Activated T-helper 1 cell treated with anti-CD3 and anti-CD28 coated beads, Interleukin-12 subunit alpha, Interleukin-12 subunit beta, Interleukin-2, Interleukin-4 antibody, amounts not matched to agents 30 ng/mL and 10 ng/mL and 1 ng/mL, durations not matched to agents 14 hours and 24 hours and 36 hours (primary cell): ENCODE measurements at places on chromosomes 16 and 17. TPM values are rescaled to one million over a fixed set of nuclear protein-coding genes. Genes with fewer than 3 reads are reported as not detected.

WNK4 gene
- 0.12 and 0.29 TPM in 2 replicates for total RNA-seq

TPSD1 gene
- total RNA-seq = not detected in 2 replicates

DLX3 gene
- not detected in 2 replicates for total RNA-seq

DNA sequence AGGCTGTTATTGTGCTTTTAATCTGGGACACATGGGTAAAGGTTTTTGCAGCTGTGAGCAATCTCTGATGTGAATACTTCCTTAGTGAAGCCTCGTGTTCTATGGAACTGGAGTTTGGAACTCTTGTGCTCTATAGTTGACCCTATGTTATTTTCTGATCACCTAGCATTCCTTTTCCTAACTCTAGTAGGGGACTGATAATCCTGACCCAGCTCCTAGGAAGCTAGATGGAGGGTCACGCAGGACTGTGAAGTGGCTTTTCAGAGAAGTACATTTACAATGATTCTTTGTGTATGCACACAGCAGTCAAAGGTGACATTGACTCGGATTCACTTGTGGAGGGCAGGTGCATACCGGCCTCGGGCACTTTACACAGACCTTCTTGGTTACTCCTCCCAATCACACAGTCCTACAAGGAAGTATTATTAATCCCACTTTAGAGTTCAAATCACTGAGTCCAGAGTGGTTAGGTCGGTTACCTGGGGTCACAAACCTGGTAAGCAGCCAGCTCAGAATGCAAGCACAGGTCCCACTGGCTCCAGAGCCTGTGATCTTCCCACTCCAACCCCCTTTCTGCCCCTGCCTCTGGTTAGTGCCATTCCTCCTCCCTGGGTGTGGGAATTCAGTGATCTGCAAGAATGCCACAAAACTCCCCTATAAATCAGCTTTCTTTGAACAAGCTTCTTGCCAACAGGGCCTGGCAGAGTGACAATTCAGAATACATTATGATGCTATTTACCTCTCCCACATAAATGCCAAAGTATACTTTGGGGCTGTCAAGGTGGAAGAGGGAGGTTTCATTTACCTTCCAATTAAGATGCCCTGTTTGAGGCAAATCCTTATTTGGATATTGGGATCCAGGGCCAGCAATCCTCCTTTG, 7.1 kb downstream of the CHD9NB start:
- peaks cover 10% of the 10 kb centered on the region for H3K27me3 ChIP-seq
- H3K36me3 ChIP-seq = peaks cover under 1% of the 10 kb centered on the region
- no peak overlapping the region for H3K4me3 ChIP-seq

DNA sequence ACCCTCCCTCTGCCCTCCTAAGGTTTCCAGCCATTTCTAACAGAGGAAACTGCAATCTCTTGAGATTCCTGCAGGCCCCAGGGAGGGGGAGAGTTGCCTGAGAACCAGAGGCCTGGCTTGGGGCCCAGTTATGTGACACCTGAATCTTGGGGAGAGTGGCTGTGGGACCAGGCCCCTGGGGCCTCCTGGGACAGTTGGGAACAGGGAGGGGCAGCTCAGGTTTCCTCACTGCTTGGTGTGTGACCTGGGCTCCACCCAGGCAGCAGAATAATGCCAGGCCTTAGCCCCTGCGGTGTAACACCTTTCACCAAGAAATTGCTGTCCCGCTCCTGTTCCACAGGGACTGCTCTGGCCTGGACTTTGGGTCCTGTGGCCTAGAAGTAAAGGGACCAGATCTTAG, 44.3 kb upstream of the CRHR1 start:
- H3K27me3 ChIP-seq = peaks cover 29% of the 10 kb centered on the region
- no peaks in the 10 kb centered on the region for H3K36me3 ChIP-seq
- H3K4me1 ChIP-seq = no peaks in the 10 kb centered on the region
- no peak for DNase-seq
- H3K27ac ChIP-seq = no peak overlapping the region

DNA sequence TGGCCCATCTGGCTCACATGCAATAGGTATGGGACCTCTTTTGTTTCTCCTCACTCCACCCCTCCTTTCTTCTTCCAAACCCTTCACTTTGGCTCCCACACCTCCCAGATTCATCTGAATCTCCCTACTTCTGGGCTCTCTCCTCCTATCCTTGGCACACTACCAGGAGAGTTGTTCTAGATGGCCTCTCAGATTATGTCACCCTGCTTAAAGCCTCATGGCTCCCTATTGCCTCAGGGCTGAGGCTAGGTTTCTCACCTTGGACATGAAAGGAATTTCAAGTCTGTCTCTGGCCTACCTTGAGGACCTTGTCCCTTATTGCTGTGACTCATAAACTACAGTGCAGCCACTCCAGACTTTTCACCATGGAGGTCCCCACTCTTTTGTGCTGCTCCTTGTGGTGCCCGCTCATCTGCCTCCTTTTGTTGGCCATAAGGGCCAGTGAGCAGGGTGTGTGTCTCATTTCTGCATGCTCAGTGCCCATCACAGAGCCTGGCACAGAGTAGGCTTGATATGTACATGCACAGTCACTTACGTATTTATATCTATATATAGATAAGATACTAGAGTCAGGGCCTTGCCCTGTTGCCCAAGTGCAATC, 1.0 kb upstream of the MFAP4 start:
- no peaks in the 10 kb centered on the region for H3K4me1 ChIP-seq
- H3K4me3 ChIP-seq = no peak overlapping the region
- peaks cover 26% of the 10 kb centered on the region for H3K27me3 ChIP-seq
- DNase-seq = no peak
- H3K36me3 ChIP-seq = peaks cover 14% of the 10 kb centered on the region
- H3K27ac ChIP-seq = no peak overlapping the region

DNA sequence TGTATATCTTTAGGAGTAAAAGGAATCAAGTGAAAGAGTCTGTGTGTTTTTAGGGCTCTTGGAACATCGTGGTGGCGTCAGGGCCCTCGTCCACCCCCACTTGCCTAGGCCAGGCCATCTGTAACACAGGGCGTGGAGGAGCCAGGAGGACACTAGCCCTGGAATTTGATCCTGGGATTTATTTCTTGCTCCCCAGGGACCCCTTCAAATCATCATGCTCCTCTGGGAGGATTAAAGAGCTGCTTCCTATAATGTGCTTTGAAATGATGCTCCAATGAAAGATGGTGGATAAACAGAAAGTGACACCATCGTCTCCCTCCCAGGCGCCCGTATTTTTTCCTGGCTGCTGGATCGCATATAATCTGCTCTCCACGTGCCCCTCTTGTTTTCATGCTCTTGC, 113.3 kb downstream of the AATF start:
- no peaks in the 10 kb centered on the region for H3K4me1 ChIP-seq
- no peak overlapping the region for H3K4me3 ChIP-seq
- H3K27ac ChIP-seq = no peak overlapping the region
- DNase-seq = no peak
- H3K36me3 ChIP-seq = peaks cover 5% of the 10 kb centered on the region

DNA sequence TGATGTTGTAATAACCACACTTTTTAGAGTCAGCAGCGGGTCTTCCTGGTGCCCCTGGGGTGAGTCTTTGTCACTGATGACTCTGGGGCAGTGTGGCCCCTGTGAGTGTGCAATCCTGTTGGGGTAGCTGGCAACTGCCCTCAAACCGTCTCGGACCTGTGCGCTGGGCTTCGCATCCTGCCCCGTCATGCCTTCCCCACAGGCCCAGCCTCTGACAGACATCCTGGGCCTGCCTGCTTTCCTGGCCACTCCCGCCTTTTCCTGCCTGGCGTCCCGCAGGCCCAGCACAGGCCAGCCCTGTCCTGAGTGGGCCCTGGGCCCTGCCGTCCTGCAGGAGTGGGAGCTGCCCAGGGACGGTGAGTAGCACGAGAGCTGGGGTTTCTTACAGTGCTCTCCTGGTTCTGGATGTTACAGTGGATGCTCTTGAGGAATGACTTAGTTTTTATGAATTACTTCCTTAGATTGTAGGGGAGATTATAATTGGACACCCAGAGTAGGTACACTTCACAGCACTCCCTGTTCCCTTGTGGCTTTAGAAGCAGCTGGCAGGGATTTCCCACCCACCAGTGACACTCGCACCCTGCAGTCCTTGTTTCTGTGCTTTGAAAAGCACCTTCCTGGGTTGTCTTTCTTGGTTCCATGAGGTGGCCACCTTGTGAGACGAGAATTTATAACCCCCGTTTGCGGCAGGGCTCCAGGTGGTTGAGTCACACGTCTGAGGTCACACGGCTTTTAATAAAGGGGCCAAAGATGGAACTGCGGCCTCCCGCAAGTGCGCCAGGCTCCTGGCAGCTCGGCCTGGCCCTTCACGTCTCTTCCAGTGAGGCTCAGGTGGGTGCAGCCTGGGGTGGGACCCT, 50.0 kb upstream of the CAPN15 start:
- H3K4me3 ChIP-seq = no peak overlapping the region
- no peak for DNase-seq
- H3K27ac ChIP-seq = no peak overlapping the region
- H3K36me3 ChIP-seq = no peaks in the 10 kb centered on the region

GRCh38 chr16:8262299-8262698, 328.0 kb downstream of the TMEM114 start:
- no peak for DNase-seq
- no peaks in the 10 kb centered on the region for H3K36me3 ChIP-seq
- no peak overlapping the region for H3K4me3 ChIP-seq
- no peaks in the 10 kb centered on the region for H3K27me3 ChIP-seq
- H3K4me1 ChIP-seq = no peaks in the 10 kb centered on the region
- no peak overlapping the region for H3K27ac ChIP-seq

DNA sequence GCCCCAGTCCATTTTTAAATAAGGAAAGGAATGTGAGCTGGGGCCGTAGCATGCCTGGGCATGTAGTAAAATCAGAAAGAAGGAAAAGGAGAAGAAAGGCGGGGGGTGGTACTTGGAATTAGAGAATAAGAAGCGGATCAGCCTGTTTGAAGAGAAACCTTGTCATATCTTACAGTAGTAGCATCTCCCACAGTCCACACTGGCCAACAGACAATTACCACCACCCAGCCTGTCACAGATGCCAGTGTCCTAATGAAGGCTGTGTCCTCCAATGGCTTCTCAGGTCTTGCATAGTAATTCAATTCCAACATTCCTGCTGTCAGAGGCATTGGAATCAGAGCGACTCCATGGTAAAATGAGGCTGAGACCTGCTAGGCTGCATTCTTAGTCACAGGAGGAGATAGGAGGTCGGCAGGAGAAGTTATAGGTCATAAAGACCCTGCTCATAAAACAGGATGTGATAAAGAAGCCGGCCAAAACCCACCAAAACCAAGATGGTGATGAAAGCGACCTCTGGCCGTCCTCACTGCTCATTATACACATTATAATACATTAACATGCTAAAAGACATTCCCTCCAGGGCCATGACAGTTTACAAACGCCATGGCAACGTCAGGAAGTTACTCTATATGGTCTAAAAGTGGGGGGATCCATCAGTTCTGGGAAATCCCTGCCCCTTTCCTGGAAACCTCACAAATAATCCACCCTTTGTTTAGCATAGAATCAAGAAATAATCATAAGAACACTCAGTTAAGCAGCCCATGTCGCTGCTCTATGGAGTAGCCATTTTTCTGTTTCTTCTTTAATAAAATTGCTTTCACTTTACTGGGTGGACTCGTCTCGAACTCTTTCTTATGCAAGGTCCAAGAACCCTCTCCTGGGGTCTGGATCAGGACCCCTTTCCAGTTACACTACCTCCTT, 9.6 kb upstream of the AKAP10 start:
- DNase-seq = no peak
- peaks cover 10% of the 10 kb centered on the region for H3K27me3 ChIP-seq
- no peak overlapping the region for H3K27ac ChIP-seq
- H3K4me1 ChIP-seq = no peaks in the 10 kb centered on the region
- H3K4me3 ChIP-seq = no peak overlapping the region

GRCh38 chr16:20969386-20969785, 68.8 kb downstream of the LYRM1 start:
- no peak overlapping the region for H3K4me3 ChIP-seq
- H3K4me1 ChIP-seq = no peaks in the 10 kb centered on the region
- H3K36me3 ChIP-seq = no peaks in the 10 kb centered on the region
- DNase-seq = no peak
- H3K27me3 ChIP-seq = peaks cover 10% of the 10 kb centered on the region
- H3K27ac ChIP-seq = no peak overlapping the region

GRCh38 chr16:26643519-26643918, 423.2 kb upstream of the C16orf82 start:
- H3K4me3 ChIP-seq = no peak overlapping the region
- peak overlapping the region; percentile 67 for H3K27ac ChIP-seq

DNA sequence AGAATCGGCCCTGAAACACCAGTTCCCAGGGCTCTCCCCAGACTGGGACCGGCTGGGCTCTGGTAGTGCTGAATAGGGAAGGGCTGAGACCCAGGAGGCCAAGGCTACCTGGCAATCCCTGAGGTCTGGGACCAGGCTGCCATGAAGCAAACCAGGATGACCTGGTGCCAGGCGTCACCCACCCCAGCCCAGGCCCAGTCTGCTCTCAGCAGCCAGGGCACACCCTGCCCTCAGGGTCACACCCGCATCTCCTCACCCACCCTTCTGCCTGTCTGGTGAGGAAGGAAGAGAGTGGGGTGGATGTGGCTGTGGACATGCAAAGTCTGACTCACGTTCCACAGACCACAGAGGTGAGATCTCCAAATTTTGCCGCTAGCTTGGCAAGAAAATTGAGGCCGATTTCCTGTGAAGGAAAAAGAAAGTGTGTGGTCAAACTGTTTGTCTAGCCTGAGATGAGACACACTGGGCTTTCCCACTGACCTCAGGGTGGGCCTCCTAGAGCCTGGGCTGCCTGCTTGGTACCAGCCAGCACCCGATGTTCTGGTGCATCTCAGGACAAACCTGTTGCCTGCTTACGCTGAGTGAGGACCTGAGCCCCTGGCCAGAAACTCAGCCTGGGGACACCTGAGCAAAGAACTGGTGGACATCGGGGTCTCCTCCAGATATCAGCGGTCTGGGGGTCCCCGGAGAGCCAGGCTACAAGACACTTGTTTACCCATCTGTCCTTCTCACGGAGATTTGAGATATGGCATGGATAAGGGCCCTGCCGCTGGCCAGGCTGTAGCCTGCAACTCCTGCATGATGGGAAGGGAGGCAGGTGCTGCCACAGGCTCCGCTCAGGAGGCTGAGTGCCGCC, 6.3 kb upstream of the RAB37 start:
- no peak overlapping the region for H3K4me3 ChIP-seq
- peak overlapping the region; percentile 71 for H3K27ac ChIP-seq
- H3K4me1 ChIP-seq = peaks cover 13% of the 10 kb centered on the region
- no peaks in the 10 kb centered on the region for H3K36me3 ChIP-seq

GRCh38 chr17:3033741-3034577, 29.4 kb downstream of the OR1D5 start:
- no peak for DNase-seq
- H3K36me3 ChIP-seq = no peaks in the 10 kb centered on the region
- H3K27me3 ChIP-seq = no peaks in the 10 kb centered on the region
- H3K27ac ChIP-seq = no peak overlapping the region

DNA sequence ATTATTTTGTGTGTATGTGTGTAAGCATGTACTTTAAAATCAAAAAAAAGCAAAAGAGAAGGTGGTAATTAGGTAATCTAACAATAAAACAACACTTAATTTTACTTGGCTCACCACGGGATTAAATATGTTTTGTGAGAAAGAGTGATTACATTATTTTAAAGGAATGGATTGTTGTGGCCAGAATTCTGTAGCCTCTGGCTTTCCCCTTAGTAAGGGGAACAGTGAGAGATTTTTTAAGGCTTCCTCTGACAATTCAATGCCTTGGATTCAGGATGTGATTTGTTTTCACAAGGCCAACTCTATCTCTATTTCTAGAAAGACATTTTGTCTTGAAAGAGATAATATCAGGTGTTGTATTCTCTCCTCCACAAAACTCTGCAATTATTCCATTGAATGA, 560.3 kb upstream of the CDH8 start:
- H3K27me3 ChIP-seq = no peaks in the 10 kb centered on the region
- H3K4me1 ChIP-seq = no peaks in the 10 kb centered on the region
- DNase-seq = no peak
- H3K36me3 ChIP-seq = no peaks in the 10 kb centered on the region
